PC-3 (cell line): ENCODE measurements at places on chromosomes 3 and 15. TPM values are rescaled to one million over a fixed set of nuclear protein-coding genes. Genes with fewer than 3 reads are reported as not detected.
A peak's percentile ranks its signal among the peaks of the same experiment; 100 is the strongest.

The MUC20 gene
- 0.69 and 2.2 TPM in 2 replicates for total RNA-seq

- DNase-seq = no peak
Measured at GRCh38 chr3:148757238-148758215, 59.8 kb downstream of the AGTR1 start.

The TNFSF10 gene
- total RNA-seq = 0.58 and 1.2 TPM in 2 replicates

DNA sequence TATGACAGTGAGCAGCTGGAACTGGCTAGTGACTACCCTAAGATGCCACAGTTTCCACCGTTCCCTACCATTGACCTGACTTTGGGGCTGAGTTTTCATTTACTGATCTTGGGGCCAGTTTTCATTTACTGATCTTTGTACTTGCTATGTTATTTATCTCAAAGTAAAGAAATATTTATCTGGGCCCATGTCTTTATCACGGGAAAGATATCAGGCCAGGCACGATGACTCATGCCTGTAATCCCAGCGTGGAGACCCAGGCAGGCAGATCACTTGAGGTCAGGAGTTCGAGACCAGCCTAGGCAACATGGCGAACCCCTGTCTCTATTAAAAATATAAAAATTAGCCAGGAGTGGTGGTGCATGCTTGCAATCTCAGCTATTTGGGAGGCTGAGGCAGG lies 83.5 kb downstream of the EOMES start:
- no peak for DNase-seq

DNA sequence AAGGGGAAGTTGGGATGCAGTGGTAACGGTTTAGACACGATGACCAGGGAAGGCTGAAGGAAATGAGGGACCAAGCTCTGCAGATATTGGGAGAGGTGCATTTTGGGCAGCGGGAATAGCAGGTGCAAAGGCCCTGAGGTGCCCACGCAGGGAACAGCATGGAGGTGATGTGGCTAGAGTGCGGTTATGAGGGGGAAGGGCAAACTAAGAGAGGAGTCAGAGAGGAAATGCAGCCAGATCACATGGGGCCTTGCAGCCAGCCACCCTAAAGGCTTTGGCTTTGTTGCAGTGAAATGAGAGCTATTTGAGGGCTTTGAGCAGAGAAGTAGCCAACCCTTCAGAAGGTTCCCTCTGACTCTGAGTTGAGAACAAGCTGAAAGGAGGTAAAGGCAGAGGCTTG lies 2.6 kb downstream of the SPATA12 start:
- no peak for DNase-seq

- peak; percentile 30 for DNase-seq
Measured at GRCh38 chr3:19364148-19364547, 215.8 kb downstream of the KCNH8 start.

DNA sequence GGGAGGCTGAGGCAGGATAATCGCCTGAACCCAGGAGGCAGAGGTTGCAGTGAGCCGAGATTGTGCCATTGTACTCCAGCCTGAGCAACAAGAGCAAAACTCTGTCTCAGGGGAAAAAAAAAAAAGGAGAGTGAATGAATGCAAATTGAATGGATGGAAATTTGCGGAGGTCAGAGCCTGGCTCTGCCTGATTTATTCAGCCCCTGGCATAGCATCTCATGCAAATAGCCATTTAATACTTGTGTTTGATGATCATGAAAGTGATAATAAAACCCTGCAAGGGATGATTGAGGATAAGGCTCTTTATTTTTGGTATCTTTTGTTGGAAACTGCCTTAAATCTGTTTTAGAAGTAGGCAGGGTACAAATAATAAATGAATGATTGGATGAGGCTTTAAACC lies 133.0 kb upstream of the SEMA6D start:
- no peak for DNase-seq

- DNase-seq = no peak
Measured at GRCh38 chr3:186152889-186153292, 44.0 kb upstream of the ETV5 start.

- no peak for DNase-seq
Measured at GRCh38 chr3:41419809-41420208, 220.5 kb downstream of the CTNNB1 start.

- no peak for DNase-seq
Measured at GRCh38 chr3:81199587-81199986, 561.9 kb downstream of the GBE1 start.

GRCh38 chr3:167441256-167441655 lies 32.6 kb downstream of the SERPINI2 start:
- DNase-seq = no peak

- no peak for DNase-seq
Measured at GRCh38 chr15:66053991-66054390, 184.7 kb downstream of the RAB11A start.

- DNase-seq = peak; percentile 34
Measured at GRCh38 chr3:51389423-51390183, 1.5 kb upstream of the RBM15B start.

The BFSP2 gene
- total RNA-seq = not detected in 2 replicates

- DNase-seq = no peak
Measured at GRCh38 chr15:85000189-85000864, 18.7 kb downstream of the PDE8A start.

The TGM5 gene
- not detected in 2 replicates for total RNA-seq

DNA sequence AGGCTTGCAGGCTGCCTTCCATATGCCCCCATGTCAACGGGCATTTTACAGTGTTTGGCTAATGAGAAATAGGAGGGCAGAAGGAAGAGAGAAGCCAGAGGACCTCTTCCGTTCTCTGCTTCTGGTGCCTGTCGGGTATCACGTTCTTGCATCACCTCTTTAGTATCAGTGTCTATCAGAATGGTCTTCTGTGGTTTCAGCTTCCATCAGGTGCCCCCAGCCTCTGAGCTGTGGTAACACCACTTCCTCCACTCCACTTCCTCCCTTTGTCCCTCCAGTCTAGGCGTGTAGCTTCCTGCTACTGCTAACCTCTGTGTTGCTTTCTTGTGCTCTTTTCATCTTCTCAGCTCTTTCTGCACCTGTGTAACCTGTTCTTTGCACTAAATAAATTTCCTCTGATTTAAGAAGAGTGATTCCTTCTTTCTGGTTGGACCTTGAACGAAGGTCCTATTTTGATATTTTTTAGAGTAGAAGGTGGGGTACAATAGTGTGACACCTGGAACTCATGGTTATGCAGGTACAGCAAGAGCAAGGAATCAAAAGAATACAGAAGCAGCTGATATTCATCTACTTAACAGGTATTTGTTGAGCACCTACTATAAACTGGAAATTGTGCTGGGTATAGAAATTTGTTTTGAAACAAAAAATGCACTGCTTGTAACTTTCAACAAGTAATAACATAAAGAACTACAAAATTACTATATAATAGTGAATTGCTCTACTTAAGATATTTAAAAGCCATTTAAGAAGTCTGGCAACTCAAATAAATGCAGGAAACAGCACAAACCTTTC lies 27.4 kb upstream of the FOXB1 start:
- DNase-seq = no peak

DNA sequence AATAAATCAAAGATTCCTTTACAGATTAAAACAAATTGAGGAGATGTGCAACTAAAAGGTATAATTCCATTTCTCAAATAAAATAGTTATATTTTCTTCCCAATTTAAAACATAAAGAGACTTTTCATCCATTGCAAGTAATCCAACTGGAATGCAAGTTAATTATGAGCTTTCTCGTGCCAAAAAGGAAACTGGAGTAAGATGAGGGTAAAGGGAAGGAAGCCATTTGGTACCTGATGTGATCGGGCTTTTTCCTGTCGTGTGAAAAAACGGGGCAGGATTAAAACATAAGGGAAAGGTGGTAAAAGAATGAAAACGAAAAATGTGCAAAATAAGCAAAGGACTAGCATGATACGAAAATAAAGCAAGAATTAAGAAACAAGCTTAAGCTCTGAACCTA lies 41.8 kb upstream of the XXYLT1 start:
- DNase-seq = no peak

- no peak for DNase-seq
Measured at GRCh38 chr3:119140466-119140865, 5.5 kb upstream of the TEX55 start.

GRCh38 chr15:99845009-99845408 lies 111.8 kb upstream of the LYSMD4 start:
- no peak for DNase-seq

The SLC24A5 gene
- total RNA-seq = not detected in 2 replicates

DNA sequence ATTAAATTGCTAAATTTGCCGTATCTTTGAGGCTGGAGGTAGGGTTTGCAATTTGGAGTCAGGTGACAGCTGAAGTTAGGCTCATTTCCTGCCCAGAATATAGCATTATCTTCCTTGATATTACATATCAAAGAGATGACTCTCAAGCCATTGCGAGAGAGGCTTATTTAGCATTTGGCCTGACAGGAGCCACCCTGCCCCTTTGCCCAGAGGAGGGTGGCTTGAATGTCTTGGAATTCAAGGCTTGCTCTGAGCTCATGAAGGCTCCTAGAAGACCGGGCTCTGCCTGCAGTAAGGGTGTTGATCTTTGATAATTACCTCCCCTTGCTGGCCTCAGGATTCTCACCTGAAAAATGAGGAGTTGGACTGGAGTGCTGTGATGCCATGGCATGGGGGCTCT lies 251.4 kb upstream of the C2CD4B start:
- DNase-seq = no peak

GRCh38 chr3:30804984-30805383 lies 89.5 kb downstream of the GADL1 start:
- DNase-seq = no peak

- DNase-seq = no peak
Measured at GRCh38 chr3:72760225-72760624, 88.0 kb downstream of the SHQ1 start.

The TMF1 gene
- 6.4 and 7.2 TPM in 2 replicates for total RNA-seq

GRCh38 chr3:12879191-12879815 lies 37.9 kb upstream of the RPL32 start:
- no peak for DNase-seq

DNA sequence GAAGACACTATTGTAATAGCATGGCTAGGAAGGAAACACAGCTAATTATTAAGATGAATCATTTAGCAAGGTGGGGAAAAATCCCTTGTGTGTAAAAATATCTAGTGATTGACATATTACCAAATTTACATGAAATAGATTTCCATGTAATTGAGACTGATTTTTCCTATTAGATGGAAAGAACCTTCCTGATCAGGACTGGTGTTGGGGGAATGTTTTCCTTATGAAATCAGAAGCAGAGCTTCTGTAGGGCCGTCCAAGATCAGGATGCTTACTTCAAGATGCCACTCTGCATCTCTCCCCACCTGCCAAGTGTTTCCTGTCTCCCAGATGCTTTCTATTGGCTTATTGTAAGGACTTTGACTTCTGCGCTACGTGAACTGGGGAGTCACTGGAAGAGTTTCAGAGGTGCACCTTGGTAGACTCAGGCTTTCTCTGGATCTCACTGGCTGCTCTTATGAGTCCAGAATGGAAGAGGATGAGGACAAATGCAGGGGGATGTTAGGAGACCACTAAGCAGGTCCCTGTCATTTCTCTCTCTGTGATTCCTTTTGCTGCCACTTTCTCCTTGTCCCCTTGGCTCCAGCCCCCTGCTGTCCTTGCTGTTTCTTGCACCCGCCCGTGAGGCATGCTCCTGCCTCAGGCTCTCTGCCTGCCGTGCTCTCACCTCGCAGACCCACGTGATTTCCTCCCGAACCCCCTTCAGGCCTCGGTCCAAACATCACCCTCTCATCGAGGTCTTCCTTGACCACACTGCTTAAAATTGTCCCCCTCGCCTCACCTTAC lies 30.1 kb downstream of the BTD start:
- DNase-seq = no peak

The GOLGA6L7 gene
- not detected in 2 replicates for total RNA-seq

DNA sequence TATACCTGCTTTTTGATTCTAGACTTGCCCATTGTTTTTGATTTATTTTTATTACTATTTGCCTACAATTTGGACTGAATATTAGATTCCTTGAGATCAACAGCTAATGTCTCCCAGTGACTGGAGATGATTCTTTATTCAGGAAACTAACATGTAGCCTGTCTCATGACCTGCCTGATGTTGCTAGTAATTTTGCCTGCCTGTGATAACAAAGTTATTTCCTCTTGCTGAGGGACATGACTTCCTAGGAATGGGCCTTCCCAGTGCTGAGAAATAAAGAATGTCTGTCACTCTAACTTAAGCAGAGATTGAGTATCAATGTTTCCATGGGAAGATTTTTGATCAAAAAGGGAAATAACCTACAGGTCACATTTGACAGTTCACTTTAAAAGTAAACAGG lies 13.4 kb upstream of the NPHP3 start:
- DNase-seq = no peak

GRCh38 chr3:69082361-69082760 lies 2.2 kb upstream of the UBA3 start:
- DNase-seq = no peak

DNA sequence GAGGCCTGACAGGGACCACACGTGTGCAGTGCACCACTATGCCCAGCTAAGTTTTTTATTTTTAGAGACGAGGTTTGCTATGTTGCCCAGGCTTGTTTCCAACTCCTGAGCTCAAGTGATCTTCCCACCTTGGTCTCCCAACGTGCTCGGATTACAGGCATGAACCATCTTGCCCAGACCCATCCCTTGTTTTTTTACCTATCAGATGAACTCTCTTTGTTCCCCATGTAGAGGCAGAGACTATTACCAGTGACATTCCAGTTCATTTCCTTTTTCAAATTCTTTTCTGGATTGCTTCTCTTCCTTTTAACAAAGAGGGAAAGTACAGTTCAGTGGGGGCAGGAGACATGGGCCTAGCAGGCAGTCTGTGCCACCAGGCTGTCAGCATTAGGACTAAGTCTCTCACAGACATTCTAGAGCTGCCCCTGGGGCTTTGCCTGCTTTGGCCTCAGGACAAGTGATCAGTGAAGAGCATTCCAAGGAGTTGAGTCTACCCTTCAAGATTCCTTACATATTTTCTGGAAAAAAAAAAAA lies 103.5 kb upstream of the SLC7A14 start:
- DNase-seq = peak; percentile 92

The TGFBR2 gene
- 48.2 and 55.9 TPM in 2 replicates for total RNA-seq

The CAMK2N2 gene
- total RNA-seq = 1.1 and 1.2 TPM in 2 replicates

The TMEM212 gene
- not detected in 2 replicates for total RNA-seq

DNA sequence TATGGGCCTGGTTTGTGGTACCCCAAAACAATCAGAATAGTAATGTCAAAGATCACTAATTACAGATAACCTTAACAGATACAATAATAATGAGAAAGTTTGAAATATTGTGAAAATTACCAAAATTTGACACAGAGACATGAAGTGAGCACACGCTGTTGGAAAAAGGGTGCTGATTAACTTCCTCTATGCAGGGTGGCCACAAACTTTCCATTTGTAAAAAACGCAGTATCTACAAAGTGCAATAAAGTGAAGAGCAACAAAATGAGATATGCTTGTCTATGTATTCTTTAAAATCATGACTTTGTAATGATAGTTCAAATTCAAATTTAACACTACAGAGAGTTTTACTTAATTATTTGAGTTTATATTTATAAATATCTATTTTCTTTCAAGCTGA lies 7.6 kb upstream of the TIGIT start:
- no peak for DNase-seq

- DNase-seq = no peak
Measured at GRCh38 chr3:13150624-13151023, 77.4 kb upstream of the IQSEC1 start.

GRCh38 chr15:91508633-91509032 lies 344.9 kb upstream of the SLCO3A1 start:
- peak; percentile 58 for DNase-seq

DNA sequence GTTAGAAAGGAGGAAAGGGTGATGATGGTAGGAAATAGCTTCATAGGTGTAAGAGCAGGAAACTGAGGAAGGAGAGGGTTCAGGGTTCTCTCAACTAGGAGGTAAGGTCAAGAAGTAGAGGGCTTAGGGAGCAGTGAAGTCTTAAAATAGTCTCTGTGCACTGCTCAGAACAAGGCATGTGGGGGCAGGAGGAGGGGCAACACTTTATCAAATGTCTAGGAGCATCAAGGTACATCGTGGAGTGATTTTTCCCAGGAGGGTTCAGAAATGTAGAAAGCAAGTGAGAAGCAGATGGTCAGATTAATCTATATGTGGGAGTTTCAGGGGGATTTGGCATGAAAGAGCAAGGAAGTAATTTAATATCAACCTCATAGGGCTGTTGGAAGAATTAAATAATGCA lies 58.8 kb downstream of the TNIK start:
- DNase-seq = no peak
